Right lobe of liver (tissue), 6 donors: ENCODE measurements at places on chromosomes 5 and 9.

DNA sequence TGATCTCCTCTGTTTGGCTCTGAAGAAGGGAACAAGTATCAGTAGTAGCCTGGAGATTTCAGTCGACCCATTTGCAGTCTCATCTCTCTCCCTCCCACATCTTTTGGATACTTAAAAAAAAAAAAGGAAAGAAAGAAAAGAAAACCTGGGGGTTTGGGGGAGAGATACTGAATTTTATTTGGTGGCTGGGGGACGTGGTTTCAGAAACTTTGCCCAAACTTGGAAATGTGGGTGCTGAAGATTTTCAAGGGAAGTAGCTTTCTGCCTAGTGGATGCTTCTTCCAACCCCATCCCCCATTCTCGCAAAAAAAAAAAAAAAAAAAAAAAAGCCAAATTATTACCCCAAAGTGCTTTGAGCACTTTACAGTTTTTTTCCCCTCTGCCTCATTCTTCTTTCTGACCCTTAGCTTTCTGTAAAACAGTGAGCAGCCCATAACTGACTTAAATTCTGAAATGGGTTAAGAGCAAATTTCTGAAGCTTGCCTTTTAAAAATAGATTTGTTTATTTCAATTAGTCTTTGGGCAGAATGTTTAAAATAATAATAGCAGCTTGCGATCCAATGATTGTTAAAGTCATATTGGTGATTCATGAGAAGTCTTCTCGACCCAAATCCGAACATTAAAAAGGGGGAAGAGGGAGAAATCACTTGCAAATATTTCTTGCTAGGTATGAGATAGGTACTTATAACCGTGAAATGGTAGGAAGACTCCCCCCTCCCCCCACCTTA is 894 bp downstream of the FST start:
- no peak for DNase-seq

DNA sequence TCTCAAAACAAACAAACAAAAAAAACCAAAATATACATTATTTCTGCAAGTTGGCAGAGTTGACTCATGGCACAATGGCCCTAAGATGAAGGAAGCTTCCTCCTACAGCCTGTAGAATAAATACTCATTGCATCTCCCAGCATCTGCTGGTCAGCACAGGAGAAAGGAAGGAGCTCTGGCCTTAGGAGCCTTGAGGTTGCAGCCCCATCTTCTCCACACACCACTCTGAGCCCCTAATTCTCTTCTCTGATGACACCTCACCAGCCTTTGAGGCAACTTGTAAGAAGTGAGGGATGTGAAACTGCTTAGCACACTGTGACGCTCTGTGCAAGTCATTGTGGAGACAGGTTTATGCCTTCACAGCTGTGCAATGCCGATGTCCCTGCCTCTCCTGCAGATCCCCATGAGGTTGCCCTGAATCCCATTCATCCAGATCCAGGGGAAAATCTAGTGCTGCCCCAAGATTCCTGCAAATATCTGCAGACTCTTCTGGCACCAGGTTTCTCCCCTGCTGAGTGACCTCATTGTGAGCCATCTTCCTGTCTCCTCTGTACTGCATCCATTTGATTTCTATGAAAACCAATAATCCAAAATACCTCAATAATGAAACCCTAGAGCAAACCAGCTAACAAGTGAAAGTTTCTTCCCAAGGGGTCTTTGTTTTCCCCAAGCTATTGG is 65.3 kb upstream of the TGFBR1 start:
- no peak for DNase-seq

GRCh38 chr5:129459777-129460671 is at the start of gene ADAMTS19:
ADAMTS19 (plus strand) TSS chr5:129460298; CDS start chr5:129460392, 94 bp downstream.
- no peak for DNase-seq

DNA sequence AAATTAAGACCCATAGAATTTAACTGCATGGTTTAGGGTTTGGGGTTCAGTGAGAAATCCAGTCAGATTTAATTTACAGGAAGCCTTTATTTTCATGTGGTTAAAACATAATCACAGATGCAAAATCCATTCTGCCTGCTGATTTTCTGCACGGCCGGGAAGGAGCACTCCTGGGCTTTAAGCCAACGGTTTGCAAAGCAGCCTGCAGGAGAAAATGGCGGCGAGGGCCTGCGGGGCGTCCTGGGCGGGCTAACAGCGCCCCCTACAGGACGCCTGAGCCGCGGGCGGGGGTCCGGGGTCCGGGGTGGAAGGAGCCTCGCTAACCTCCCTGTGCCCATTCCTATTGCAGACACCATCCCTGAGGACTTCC is 47.6 kb downstream of the THBS4 start:
- DNase-seq = peak; percentile 68

GRCh38 chr9:119088002-119088547 is 281.2 kb downstream of the BRINP1 start:
- no peak for DNase-seq

GRCh38 chr5:81965524-81965923 is 6.3 kb upstream of the ATG10 start:
- DNase-seq = no peak

- no peak for DNase-seq
Measured at GRCh38 chr9:110606179-110606790, 26.7 kb upstream of the SVEP1 start.

GRCh38 chr5:82586661-82587310 is 308.6 kb upstream of the RPS23 start:
- DNase-seq = no peak

DNA sequence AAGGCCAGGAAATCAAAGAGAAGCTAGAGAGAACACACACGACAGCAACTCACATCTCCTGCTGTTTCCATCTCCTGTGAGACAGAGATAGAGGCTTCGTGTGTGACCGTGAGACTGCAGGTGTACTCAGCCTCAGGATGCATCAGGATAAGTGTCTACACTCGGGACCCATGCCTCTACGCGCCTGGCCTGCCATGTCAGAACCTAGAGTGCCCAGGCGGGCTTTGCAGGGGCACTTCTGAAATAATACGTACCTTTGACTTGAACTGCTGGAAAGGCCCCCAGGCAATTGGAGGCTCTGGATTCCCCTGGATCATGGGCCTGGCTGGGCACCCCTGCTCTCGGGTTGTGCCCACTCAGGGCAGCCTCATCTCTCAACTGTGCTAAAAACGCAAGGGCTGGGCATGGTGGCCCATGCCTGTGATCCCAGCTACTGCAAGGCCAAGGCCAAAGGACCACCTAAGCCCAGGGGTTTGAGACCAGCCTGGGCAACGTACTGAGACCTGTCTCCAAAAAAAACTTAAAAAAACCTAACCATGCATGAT is 13.0 kb downstream of the CLPTM1L start:
- no peak for DNase-seq

DNA sequence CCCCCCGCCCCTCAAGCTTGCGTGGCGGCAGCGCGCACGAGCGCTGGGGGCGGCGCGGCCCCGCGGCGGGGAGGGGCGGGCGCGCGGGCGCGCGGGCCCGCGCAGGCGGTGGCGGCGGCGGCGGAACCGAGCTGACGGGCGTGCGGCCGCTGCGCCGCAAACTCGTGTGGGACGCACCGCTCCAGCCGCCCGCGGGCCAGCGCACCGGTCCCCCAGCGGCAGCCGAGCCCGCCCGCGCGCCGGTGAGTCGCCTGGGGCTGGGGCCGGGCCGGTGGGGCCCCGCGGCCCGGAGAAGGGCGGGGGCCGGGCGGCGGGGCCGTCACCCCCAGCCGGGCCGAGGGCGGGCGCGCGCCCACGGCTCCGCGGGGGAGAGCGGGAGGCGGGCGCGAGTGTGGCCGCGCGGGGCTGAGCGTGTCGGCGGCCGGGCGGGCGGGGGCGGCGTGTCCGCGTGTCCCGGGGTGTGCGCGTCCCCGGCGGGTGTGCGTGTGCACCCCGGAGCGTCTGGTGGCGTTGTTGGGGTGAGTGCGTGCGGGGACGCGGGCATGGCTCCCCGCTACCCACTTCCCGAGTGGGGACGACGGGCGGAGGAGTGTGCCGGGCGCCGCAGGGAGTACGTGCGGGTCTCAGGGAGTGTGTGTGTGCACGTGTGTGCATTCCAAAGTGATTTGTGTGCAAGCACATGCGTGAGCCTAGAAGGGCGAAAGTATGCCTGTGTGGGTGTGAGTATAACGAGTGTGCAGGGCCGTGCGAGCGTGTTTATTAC is at the start of gene NEK6:
Gene NEK6 (plus strand): TSS at position 106 of the 763 bp plus-strand sequence. CDS start 44,016 bp downstream, outside the sequence.
- peak; percentile 53 for DNase-seq

DNA sequence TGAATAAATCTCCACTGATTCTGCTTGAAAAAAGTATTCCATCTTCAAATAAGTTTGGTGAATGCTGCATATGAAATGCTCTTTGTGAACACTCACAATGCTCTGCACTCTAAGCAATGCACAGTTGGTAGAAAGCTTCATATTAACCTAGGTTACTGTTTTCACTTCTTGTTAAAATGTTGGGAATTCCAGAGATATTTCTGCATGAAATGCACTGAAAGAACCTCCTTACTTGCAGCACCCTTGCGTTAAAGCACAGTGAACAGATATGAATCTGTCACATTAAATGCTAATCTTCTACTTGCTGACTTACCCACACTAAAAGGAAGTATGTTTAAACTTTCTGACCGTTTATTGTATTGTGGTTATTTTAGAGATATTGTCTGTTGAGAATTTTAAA is 584.1 kb upstream of the NUDT12 start:
- no peak for DNase-seq

GRCh38 chr5:130386155-130386554 is 481.9 kb downstream of the CHSY3 start:
- no peak for DNase-seq

DNA sequence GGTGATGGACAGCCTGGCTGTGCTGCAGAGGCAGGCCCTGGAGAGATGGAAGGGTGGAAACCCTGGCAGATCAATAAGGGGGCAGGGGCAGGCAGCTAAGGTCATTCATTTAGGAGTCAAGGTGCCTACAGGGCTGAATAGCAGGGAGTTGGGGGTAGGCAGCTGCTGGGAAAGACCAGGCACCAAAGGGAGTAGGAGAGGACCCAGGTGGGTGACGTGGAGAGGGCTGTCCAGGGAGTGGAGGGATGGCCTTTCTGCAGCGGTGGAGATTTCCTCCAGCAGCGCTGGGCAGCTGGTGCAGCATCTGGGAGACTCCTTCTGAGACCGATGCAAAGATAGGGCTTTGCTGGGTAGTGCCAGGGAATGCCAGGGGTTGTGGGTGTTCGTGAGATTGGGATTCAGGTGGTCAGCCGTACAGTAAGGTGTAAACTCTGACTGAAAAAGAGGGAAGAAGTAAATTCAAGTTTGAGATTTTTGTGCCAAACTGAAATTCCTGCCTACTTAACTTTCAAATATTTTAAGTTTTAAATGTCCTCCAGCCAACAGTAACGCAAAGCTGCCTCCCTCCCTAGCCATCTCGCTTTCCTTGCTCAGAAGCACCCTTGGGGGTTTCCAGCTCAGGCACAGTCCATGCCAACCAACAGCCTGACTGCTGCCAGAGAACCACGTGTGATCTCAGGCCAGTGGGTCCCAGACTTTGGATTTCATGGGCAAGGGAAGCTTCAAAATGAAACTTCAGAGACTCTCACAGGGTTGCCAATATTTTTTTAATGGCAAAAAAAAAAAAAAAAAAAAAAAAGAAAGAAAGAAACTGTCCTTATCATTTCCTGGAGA is 18.6 kb upstream of the ANGPTL2 start:
- no peak for DNase-seq

GRCh38 chr9:131641618-131642495 is 96.5 kb downstream of the PRRT1B start:
- DNase-seq = no peak

GRCh38 chr9:68804911-68805889 is 100.2 kb downstream of the PIP5K1B start:
- no peak for DNase-seq

DNA sequence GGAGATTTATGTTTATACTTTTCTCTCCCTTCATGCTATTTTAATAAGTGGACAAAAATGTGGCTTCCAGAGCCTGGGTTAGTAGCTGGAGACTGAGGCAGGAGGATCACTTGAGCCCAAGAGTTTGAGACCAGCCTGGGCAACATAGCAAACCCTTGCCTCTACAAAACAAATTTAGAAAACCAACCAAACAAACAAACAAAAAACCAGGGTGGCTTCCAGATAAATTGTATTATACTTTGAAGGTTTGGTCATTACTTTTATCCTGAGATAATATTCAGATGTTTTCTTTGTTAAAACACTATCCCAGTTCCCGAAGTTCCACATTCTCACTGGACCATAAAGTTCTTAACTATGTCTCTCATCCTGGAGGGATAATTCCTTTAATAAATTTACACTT is 46.0 kb downstream of the ALDH1A1 start:
- DNase-seq = no peak

DNA sequence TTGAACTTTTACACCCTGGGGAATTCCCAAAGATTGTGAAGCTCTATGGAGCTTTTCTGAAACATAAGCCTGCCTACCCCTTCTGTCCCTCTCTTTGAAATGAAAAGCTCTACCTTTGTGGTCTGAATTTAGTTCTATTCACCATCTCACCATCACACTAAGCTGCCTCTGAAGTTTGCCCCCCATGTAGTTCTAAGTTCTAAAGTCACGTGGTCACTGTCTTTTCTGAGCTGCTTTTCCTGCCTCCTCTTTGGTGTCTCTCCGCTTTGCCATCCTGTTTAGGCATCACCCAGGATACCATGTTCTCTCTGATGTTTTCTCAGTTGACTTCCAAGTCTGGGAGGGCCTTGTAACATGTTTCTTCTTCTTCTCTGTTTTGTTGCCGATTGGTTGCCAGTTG is 2206.6 kb downstream of the MAT2B start:
- DNase-seq = no peak

- DNase-seq = no peak
Measured at GRCh38 chr9:4799775-4800174, 7.0 kb downstream of the RCL1 start.

DNA sequence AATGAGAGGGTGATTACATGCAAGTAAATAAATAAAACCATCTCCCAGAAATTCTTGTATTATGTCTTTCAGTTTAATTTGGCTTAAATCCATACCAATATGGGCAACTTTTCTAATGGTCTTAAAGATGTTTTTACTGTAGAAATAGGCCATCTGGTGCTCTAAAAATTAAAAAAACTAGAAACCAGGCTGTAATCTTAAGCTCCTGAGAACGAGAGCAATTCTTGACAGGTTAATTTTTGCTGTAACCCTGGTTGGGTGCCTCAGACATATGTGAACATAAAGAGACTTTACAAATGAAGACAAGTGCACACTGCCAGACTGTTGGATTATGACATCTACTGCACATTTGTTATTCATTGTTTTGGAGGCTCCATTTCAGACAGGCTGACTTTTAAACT is 246.8 kb upstream of the DAB2 start:
- no peak for DNase-seq

- peak; percentile 69 for DNase-seq
Measured at GRCh38 chr9:128094950-128095544, 27.0 kb downstream of the SLC25A25 start.

DNA sequence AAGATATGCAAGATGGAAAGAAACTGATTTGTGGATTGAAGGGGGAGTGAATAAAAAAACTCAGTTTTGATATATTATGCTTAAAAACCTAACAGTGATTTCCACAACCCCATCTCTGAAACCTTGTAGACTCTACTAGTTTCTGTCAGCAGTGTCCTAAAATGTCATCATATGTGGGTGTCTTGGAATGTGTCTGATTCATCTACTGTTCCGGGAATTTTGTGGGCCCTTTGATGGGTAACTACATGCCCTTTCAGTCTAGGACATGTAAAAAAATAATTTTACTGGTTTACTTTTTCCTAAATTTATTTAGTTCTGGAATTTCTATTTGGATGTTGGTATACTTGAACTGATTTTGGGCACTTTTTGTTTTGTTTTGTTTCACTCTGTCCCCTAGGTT is 118.9 kb upstream of the NMUR2 start:
- no peak for DNase-seq
